ENCODE measurements at places on chromosomes 11 and 22.

- DNase-seq, result no peak
These were observed 53.6 kb downstream of the OSBPL5 start for GRCh38 chr11:3111466-3111865.

DNA sequence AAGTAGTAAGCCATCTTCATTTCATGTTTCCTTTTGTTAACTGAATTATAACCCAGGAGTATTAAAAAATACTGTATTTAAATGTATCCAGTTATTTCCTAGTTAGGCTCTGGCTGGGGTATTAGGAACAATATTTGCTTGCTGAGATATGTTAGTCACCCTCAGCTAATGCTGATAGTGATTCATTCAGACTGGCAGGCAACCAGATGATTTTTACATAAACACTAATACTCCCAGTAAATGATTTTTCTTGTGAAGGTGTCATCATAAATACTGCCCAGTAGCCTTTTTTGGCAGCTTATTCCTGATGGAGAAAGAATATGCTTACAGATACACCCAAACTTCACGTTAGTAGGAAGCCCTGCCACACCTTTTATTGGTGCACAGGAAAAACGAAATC lies 8.1 kb downstream of the YWHAH start:
- no peak for DNase-seq

GRCh38 chr22:23685205-23685784 lies 5.5 kb upstream of the RGL4 start:
- no peak for DNase-seq

GRCh38 chr11:72580642-72580950 lies 93.6 kb downstream of the PDE2A start:
- no peak for DNase-seq

DNA sequence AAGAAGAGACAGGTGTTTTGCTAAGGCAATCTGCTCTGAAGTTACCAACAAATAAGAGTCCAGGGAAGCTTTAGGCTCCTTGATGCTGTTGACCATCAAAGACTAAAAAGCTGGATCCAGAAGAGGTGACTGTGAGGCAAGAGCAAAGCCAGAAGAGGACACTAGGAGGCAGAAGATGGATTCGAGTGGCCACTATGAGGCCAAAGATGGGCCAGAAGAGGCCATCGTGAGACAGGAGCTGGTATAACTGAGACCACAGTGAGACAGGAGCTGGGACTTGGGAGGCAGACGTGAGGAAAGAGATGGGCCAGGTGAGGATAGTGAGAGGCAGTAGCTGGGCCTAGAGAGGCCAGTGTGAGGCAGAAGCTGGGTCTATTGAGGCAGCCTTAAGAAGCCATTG lies 37.7 kb downstream of the OR4C45 start:
- DNase-seq, result no peak

DNA sequence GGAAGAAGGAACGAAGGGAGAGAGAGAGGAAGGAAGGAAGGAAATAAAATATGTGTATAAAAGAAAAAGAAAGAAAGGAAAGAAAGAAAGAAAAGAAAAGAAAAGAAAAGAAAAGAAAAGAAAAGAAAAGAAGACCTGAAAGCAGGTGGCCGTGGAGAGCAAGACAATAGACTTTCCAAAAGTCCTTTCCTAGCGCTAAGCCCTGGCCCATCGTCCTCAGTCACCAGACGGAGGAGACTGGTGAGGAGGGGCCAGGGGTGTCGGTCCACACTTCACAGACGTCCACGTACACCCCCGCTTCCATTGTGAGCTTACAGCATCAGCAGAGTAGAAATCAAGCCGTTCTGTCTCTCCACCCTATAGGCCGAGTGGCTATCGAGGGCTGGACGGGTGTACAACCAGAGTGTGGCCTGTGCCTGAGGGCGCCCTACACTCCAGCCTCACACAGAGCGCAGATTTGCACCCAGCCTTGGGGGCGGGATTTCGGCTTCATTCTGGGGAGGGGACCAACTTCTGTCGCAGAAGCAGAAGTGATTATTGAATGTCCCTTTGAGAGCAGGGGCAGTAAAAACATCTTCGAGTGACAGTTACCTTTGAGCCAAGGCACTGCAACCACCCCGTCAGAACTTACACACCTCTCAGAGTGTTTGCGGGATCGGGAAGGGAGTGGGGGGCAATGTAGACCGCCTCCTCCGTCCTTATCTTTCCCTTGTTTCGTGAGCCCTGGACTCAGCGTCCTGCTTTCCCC lies 2.0 kb upstream of the BSX start:
- no peak for DNase-seq

DNA sequence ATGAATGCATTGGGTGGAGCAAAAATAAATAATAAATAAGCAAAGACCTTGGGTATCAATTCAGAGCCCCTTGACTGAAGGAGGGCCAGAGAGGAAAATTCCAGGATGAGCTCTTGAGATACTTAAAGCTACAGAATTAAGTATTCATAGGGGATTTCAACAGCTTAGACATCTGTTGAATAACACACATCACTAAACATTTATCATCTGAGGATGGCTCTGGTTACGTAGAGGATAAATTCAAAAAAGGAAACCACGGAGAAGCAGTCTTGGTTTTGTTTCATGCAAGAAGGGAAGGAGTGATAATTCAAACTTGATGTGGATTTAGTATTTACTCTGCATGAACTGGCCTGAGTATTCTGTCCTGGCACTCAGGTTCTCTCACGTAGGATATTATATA lies 29.8 kb downstream of the ARHGAP42 start:
- DNase-seq, result no peak

DNA sequence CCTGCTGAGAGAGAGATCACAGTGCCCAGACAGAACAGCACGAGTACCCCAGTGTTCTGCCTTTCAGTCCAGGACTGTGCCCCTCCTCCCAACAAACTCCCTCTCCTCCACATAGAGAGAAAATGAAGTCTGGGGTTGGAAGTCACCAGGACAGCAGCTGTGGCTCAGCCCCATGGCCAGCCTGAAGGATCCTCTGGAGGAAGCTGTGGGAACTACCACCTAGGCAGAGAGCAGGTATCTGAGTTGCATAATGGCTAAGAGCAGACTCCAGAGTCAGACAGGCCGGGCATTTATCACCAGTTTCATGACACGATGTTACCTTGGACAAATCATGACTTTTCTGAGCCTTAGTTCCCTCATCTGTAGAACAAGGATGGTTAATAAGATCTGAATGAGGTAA lies 61.2 kb upstream of the RRAS2 start:
- DNase-seq, result no peak

DNA sequence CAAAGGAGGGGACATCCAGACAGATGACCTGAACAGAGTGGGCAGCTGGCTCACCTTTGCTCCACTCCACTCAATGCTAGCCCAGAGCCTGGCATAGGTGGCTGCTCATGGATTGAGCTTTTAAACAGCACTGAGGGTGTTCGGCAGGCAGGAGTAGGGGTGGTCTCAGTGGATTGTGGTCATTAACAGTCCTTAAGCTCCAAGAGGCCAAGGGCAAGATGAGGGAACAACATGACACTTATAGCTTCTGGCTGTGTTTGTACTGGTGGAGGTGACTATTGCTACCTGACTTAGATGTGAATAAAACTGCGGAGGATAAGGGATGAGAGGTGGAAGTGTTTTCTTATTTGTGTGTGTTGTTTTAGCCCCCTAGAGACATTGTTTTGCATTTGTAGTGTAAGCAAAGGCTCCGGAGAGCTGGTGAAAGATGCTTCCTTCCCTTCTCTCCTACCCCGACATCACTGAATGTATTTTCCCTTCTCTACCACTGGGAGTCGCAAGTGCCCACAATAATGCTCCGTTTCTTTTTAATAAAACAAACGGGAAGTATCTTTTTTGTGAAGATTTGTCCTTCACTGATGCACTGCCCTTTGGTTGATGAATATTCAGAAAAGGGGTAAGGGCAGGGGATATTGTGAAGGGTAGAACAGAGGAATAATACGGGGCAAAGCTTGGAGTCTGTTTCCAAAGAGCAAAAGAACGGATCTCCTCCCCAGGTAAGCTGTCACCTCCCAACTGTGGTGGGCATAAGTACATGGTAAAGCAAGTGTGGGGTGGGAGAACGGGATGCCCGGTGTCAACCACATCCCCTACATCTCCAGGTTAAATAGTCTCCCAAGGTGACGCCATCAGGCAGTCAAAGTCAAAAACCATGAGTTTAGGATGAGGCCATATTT lies 27.5 kb upstream of the MTNR1B start:
- no peak for DNase-seq

DNA sequence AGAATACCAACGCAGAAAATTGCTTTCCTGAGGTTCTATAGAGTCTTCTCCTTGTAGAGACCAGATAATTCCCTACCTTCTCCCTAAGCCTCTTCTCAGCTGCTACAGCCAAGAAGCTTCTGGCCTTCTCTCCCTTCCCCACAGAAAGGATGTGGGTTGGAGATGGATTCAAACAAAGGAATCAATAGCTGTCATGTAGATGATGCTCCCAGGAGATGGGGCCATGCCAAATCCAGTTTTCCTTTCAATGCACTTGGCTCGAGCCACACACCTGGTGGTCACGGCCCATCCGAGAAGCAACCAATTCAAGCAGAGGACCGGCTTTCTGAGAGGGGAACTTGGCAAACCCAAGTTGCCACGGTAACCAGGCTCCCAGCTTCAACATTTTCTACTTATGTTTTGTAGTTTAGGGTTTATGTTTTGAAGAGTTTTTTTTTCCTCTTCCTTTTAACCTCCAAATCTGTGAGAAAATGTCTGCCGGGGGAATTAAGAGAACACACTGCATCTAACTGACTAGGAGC lies 31.3 kb upstream of the OPCML start:
- no peak for DNase-seq

DNA sequence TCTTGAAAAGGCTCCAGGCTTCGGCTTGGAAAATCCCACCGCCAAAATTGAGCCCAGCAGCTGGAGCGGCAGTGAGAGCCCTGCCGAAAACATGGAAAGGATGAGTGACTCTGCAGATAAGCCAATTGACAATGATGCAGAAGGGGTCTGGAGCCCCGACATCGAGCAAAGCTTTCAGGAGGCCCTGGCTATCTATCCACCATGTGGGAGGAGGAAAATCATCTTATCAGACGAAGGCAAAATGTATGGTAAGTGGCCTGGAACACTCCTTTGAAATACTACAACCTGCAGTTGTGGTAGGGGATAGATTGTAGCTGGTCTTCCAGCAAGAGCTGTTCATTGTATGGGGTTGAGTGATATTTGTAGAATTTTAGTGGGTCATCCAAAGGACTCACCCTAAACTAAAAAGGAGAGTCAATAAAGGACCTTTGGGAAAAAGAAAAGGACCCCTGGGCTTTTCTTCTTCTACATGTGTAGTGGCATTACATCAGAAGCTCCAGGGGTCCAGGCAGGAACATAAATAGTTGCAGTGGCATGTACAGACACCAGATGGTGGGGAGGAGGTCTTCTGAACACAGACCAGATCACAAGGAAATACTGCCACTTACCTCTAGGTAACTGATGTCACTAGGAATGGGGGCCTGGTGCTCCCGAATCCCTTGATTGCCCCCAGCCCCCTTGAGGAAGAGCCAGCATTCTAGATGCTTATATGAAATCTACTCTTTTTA lies 90.1 kb downstream of the TEAD1 start:
- DNase-seq, result no peak

DNA sequence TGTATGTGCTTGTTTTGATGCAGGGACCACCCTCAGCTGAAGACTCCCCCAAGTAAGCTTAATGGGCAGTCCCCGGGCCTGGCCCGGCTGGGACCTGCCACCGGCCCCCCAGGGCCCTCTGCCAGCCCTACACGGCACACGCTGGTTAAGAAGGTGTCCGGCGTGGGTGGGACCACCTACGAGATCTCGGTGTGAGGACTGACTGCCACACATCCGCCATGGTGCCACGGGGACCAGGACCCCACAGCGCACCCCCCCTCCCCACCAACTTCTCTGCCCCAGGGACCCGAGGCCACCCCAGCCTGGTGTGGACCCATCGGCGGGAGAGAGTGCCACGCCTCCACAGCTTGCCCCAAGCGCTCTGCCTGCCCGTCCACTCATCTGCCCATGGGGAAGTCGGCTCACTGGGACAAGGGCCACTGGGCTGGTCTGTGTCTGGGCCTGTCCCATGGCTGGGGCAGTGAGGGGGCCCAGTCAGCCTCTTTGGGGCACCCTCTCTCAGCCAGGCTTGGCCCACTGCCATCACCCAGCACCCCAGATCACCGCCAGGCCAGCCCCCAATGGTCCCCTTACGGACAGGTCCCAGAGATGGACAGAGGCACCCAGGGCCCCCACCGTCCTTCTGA lies 5.5 kb downstream of the CCDC188 start:
- no peak for DNase-seq

GRCh38 chr11:93212094-93212493 lies 14.3 kb upstream of the SLC36A4 start:
- DNase-seq, result no peak

DNA sequence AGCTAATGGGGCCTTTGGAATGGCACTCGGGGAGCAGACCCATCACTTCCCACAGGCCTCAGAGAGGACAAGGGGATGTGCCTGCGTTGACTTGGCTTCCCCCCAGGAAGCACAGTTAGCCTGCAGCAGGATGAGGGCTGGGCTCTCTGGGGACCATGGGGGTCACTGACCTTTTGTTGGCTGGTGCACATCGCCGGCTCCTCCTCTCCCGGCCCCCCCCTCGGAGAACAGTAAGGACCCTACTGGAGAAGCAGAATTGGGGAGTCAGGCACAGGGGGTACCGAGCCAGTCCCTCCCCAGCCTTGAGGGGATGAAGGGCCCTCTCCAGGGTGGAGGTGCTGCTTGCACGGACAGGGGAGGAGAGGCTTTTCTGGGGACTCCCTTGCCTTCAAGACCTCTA lies 32.8 kb downstream of the NRXN2 start:
- no peak for DNase-seq

GRCh38 chr11:36060926-36061325 lies 117.1 kb downstream of the LDLRAD3 start:
- no peak for DNase-seq

DNA sequence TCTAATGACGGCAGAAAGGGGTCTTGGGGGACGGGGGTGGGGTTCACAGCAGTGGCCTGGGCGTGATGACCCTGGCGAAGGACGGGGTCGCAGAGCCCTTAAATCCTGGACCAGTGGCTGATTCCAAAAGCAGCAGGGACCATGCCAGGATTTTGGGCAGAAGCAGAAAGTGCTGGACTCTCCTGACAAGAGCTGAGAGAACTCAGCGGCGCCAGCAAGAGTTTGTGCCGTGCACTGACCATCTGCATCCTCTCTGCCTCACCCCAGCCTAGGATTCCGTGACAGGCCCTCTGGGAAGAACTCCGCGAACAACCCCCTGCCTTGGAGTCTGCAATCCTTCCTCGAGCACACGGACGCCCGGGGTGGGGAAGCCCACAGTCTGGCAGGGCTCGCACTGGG lies 644 bp upstream of the NDUFV1 start:
- DNase-seq, result no peak

DNA sequence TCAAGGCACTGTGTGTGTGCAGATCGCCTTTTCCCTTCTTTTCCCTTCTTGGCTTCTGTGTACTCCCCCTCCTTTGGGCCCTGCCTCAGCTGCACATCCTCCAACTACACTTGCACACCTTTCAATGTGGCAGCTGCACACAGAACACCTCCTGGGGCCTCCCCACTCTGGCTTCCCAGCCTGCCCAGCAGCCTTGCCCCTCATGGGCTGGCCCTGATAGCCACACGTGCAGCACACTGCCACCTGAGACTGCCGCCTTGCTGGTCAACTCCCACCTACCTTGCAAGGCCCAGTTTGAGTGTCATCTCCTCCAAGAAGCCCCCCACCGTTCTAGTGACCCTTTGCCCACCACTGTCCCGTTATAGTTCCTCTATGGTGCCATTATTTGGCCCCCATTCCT lies 77.3 kb upstream of the ARFGAP3 start:
- no peak for DNase-seq
